Temporal lobe (tissue), 4 donors: ENCODE measurements at places on chromosomes 7 and 10. TPM values are rescaled to one million over a fixed set of nuclear protein-coding genes. Genes with fewer than 3 reads are reported as not detected.

The PRKCQ gene
- total RNA-seq: 2.2 TPM

The AFAP1L2 gene
- 7.1 TPM for total RNA-seq

The SEC61G gene
- 87.3 TPM for total RNA-seq

The SFTPA1 gene
- not detected for total RNA-seq

The MOSPD3 gene
- 13.0 TPM for total RNA-seq

The HOXA9 gene
- total RNA-seq: 0.25 TPM

The ANKRD61 gene
- not detected for total RNA-seq
